ENCODE measurements at places on chromosomes 1 and 21.

DNA sequence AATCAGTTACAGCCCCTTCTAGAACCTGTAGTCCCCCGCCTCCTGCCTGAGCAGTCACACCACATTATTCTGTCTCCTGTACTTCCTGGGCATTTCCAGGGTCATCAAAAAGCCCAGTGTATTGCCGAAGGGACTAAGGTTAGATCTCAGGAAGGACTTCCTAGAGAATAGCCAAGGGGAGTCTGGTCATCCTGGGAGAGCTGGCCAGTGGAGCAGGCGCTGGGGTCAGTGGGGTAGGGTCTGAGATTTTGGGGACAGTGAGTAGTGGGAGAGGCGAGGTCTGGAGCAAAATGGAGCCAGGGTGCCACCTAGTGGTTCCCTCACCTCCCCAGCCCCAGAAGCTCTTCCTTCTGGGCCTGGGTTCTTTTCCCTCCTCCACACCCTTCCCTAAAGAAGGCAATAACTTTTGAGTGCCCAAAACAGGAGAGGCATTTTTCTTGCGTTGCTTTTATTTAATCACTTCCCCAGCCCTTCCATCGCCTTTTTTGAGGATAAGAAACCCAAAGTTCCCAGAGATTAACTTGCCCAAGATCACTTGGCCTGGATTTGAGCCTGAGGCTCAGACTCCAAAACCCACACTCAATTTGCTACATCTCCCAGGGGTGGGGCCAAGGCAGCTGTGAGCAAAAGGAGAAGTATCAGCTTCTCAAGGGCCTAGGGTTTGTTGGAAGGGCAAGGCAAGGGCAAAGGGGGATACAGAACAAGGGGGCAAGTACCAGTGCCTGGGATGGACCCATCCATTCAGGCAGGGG is 7.3 kb upstream of the PMVK start:
- no peak for DNase-seq

DNA sequence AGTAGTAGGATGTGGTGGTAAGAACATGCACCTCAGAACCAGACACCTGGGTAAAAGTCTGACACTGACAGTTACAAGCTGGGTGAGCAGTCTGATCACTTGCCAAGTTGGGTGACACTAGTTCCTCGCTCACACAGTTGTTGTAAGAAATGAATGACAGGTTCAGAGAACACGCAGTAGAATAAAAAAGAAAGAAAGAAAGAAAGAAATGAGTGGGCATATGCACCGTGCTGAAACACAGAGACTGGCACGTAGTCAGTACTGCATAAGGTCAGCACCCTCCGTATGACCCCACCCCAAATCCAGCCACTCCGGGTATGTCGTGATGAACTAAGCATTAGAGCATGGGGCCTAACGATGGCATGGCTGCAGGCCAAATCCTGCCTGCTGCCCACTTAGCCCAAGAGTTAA is 90.6 kb downstream of the GLUL start:
- DNase-seq: no peak

GRCh38 chr1:41533016-41533730 is 48.7 kb upstream of the EDN2 start:
- no peak for DNase-seq

GRCh38 chr1:180229483-180230415 is at the start of gene LHX4:
Gene LHX4, plus strand, starts transcription at chr1:180230264. Its CDS starts 266 bp downstream, at chr1:180230530.
- no peak for DNase-seq

DNA sequence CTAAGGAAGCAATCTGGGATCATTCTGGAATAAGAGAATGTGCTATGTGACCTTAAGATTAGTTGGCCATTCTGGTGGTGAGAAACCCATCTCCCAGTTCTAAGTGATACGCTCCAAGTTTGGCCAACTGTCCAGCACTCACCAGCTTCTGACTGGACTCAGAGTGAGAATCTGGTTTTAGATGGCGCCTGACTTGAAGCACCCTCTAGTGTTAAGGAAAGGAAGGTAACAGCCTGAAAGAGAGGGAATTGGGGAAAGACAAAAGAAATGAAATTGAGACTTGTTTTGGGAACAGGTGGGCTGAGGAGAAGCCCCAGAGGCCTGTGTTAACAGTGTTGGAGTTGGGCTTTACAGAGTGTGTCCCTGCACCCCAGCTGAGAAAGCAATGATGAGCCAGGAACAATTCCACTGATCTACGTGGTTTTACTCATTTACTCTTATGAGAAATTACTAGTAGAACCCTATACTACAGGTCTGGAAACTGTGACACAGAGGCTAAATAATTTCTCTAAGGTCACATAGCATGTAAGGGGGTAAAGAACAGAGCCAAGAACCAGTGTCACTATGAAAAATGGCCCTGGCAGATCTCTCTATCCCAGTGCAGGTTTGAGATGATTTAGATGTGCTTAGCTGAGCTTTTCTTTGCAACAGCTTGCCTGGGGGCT is 9.3 kb upstream of the FCAMR start:
- no peak for DNase-seq

DNA sequence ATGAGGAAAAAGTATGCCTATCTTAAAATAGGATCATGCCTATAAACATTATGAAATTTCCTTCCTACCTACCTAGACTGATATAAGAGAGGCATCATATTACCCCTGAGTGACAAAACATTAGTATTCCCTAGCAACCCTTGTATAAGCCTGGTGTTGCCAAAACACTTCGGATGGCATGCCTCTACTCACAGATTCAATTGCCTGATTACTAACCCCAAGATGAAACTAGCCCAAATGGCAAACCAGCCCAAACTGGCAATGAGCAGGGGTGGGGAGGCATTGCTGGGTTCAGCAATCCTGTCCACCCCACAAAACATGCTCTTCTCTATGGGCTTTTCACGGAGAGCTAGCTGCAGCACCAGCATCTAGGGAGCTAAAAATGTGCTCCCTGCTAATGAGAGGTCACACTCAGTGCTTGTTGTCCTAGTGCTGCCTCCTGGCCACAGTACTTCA is 13.9 kb downstream of the PALMD start:
- DNase-seq: no peak

GRCh38 chr1:24570265-24571125 is 14.6 kb downstream of the NCMAP start:
- no peak for DNase-seq

DNA sequence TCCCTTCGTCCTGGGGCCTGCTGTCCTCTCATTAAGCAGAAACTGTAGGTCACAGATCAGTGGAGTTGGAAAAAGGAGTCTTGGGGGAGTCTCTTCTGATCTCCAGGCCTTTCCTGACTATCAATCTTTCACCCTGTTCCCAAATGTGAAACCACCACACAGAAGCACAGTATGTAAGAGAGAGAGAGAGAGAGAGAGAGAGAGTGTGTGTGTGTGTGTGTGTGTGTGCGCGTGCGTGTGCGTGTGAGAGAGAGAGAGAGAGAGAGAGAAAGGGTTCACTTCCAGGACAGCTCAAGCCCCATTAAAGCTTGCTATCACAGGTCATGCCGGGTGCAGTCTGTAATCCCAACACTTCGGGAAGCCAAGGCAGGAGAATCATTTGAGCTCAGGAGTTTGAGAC is 1.5 kb upstream of the TTC24 start:
- DNase-seq: no peak

- DNase-seq: no peak
These were observed 147.4 kb downstream of the OLFM3 start for GRCh38 chr1:101849356-101849755.

DNA sequence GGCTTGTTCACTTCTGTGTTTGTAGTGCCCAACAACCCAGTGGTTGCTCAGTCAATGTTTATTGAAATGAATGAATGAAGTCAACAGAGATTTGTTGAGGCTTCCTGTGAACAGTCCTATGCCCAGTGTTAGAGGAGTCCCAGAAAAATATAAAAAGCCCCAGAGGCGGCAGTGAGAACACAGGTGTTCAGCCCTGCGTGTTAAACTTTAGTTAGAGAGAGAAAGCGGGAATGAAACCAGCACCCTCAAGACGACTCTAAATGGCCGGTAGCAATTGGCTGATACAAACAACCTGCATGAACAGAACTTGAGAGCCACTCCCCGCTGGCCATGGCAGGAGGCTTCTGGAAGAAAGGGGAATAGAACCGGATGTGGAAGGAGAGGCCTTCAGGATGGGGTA is 22.6 kb downstream of the TMEM51 start:
- DNase-seq: no peak

DNA sequence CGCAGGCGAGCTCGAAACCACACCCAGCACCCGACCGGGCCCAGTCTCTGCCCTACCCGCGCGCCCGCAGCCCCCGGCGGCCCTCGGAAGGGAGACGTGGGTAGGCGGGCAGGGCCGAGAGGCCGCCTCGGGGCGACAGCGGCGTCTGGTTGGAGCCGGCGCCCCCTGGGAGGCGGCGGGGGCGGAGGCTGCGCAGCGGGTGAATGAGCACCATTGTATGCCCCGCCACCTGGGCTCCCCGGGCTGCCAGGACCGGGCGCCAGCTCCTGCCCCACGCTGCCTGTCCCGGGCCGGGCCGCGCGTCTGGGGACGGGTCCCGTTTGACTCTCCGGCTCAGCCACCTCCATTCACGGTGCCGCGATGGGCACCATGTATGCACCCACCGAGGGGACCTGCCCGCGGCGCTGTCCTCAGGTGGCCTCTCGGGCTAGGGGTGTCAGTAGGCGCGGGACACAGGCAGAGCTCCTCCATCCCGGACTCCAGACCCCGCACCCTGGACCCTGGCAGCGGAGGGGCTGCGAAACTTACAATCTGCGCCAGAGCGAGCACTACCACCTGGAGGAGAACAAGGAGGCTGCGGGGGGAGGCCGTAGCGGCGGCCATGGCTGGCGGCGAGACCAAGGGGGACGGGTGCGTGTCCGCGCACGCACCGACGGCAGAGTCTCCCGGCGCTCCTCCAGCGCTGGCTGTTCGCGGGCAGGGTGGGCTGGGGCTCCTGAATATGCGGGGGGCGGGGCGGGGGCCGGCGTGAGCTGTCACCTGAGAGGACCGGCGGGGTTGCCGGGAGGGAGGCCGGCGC is at the start of gene COL9A2:
Gene COL9A2, minus strand, starts transcription at position 692 of the 799 bp plus-strand sequence. Its CDS starts 89 bp downstream, at position 603.
- DNase-seq: peak; percentile 39

DNA sequence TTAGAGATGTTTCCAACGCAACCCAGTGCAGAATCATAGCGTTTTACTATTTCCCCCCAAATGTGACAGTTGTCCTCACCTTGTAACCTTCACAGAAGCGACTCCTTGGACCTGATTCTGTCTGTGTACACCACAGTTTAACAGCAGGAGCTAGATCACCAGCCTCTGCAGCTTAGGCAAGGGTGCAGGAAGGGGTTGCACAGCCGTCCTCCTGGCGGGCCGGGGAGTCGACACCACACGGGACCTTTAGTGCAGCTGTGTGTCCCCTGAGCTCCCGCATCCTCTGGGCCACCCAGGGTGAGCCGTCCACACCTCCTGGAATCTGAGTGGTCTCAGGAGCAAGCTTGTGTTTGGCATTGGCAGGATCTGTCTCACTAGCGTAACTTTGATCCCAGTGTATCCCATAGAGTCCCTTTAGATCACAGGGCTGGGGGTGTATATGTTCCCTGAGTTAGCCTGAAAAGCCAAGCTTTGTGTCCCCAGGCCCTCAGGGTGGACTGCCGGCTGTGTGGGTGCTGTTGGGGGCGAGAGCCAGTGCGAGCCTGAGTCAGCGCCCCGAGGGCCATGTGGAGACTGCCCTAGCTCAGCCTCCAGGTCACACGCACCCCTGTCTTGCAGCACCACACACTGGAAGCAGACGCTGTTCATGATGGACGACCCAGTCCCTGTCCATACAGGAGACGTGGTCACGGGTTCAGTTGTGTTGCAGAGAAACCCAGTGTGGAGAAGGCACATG is 27.5 kb downstream of the PRMT2 start:
- no peak for DNase-seq

GRCh38 chr1:6200188-6200809 is 904 bp upstream of the RPL22 start:
- no peak for DNase-seq

DNA sequence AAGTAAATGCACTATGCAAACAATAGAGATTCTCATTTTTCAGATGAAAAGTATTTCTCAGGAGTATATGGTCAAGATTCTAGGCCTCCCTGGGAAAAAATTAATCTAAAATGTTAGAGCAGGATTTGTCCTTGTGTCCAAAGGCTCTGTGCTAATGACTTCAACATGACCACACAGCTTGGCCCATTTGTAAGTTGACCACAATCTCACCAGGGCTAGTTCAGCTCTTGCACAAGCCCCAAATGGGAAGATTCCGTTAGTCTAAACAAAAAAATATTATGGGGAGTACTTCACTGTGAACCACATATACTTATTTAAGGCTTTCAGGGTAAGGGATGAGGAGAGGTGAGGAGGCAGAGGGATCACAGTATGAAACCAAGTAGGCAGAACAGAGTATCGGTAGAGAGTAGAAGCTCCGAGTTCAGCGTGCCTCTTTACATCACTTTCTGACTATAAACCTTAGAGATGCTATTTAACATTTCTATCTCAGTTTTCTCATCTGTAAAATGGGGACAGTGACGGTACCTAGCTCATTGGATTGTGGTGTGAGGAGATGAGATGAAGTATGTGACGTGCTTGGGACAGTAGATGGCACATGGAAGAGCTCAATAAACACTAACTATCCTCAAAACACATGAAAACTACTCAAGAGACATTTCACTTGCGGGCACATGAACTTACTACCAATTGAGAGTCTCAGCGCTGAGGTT is 37.8 kb upstream of the CTTNBP2NL start:
- no peak for DNase-seq

DNA sequence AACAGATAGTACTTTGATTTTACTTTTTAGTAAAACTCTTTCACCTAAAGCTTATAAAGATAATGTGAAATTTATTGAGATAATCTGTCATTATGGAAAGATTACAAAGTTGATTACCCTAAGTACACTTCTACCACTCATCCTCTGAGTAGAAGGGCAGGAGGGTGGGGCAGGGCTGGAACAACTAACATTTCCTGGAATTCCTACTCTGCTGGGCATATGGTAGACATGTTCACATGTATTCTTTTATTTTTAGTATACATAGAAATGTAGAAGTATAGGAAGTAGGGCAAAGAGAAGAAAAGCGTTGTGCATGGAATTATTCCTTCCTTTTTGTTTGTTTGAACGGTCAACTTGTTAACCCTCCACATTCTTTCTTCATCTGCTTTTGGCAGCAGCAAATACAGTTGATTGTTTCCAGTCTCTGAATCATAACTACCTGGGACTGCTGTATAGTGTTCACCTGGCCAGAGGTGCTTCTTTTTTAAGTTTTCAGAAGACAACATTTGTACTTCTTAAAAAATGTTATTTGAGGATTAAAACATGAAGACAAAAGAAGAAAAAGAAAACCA is 85.1 kb downstream of the POU2F1 start:
- DNase-seq: no peak

GRCh38 chr1:100292711-100293110 is 26.7 kb downstream of the RTCA start:
- no peak for DNase-seq

Data from stimulated activated CD8-positive, alpha-beta memory T cell treated with anti-CD3 and anti-CD28 coated beads, Interleukin-12 subunit alpha, Interleukin-12 subunit beta, amount 100 ng/mL, for 1 hour (primary cell).